ENCODE measurements at places on chromosomes 16 and 17. TPM values are rescaled to one million over a fixed set of nuclear protein-coding genes. Genes with fewer than 3 reads are reported as not detected.

DNA sequence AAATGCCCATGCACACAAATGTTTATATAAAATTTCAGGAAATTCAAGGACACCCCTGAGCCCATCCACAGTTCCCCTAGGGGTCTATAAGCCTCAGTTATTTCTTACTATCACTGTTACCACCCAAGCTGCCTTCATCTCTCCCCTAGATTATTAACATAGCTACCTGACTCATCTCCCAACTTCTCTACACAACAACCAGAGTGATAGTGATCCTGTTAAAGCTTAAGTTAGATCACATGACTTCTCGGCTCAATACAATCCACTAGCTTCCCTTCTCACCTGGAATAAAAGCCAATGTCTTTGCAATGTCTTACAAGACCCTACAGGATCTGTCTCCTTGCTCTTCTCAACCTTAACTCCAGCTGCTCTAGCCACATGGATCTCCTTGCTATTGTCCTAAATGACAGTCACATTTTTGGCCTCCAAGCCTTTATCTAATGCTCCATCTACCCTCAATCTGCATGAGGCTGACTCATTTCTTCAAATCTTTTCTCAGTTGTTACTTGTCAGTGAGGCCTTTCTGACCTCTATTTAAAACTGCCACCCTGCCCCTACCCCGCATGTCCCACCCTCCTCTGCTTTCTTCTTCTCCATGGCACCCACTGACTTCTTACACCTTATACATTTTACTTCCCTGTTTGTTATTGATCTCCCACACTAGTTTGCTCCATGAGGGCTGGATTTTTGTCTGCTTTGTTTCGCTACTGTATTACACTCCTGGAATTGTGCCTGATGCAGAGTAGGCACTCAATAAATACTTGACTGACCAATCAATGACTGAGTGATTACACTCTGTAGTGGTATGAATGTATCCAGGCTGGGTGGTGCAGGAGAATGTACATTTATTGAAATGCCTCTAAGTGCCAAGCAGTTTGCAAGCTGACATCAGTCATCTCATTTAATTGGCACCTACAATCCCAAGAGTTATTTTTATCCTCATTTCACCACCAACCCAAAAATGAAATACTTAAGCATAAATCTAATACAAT, 5.2 kb upstream of the LIG3 start:
- no peaks in the 10 kb centered on the region for H3K27me3 ChIP-seq
- H3K4me1 ChIP-seq = peaks cover 10% of the 10 kb centered on the region
- H3K27ac ChIP-seq = no peak overlapping the region
- no peak overlapping the region for H3K4me3 ChIP-seq

- peaks cover 2% of the 10 kb centered on the region for H3K36me3 ChIP-seq
- H3K4me3 ChIP-seq = no peak overlapping the region
- H3K4me1 ChIP-seq = peaks cover 62% of the 10 kb centered on the region
Measured at GRCh38 chr17:76004750-76005262, 4.2 kb downstream of the CDK3 start.

The TAF1C gene
- 25.2 TPM for polyA plus RNA-seq

The KRTAP4-3 gene
- not detected for polyA plus RNA-seq

DNA sequence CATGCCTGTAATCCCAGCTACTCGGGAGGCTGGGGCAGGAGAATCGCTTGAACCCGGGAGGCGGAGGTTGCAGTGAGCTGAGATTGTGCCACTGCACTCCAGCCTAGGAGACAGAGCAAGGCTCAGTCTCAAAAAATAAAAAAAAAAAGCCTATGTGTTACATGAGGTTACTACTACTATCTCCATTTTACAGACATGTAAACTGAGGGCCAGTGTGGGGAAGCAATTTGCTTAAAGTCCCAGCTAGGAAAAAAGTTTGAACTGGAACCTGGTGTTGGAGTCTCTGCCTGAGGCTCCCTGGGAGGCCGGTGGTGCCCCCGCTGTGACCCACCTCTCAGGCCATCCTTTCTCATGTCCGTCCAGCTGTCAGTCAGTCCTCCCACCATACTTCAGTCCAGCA, 4.5 kb downstream of the SLC13A2 start:
- H3K36me3 ChIP-seq = no peaks in the 10 kb centered on the region
- H3K4me1 ChIP-seq = peaks cover 73% of the 10 kb centered on the region
- H3K27me3 ChIP-seq = no peaks in the 10 kb centered on the region
- no peak overlapping the region for H3K4me3 ChIP-seq

All from HepG2 (cell line).